Nucleus accumbens (tissue), 56 donors: ENCODE measurements at places on chromosomes 3 and 15.

DNA sequence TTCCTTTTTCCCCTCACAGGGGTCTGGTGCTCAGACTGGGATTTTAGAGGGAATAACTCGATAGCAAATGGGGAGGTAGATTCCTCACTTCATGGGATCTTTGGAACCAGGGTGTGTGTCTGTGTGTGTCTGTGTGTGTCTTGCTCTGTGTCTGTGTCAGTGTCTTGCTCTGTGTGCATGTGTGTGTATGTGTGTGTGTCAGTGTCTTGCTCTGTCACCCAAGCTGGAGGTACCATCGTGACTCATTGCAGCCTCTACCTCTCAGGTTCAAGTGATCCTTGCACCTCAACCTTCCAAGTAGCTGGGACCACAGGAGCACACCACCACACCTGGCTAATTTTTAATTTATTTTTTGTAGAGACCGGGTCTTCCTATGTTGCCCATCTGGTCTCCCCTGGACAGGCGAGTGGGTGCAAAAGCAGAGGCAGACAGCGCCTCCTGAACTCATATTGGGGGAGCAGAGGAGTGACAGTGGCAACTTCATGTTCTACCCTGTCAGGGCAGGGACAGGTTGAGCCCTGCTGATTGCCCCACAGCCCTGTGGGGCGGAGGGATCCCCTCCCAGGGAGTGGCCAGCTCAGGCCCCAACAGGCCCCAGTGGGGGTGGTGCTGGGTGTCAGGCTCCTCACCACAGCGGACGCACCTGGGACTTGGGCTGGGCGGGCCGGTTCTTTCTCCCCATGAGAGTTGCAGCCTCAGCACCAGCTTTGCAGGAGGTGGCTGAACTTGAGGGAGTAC is 10.4 kb upstream of the SEMA4B start:
- no peak for DNase-seq

DNA sequence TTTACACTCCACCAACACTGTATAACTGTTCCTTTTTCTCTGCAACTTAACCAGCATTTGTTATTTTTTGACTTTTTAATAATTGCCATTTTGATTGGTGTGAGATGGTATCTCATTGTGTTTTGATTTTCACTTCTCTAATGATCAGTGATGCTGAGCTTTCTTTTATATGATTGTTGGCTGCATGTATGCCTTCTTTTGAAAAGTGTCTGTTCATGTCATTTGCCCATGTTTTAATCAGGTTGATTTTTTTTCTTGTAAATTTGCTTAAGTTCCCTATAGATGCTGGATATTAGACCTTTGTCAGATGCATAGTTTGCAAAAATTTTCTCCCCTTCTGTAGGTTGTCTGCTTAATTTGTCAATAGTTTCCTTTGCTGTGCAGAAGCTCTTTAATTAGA is 263.0 kb downstream of the MBNL1 start:
- no peak for DNase-seq

- no peak for DNase-seq
Observed at GRCh38 chr3:161414907-161415306, 43.6 kb upstream of the SPTSSB start.

DNA sequence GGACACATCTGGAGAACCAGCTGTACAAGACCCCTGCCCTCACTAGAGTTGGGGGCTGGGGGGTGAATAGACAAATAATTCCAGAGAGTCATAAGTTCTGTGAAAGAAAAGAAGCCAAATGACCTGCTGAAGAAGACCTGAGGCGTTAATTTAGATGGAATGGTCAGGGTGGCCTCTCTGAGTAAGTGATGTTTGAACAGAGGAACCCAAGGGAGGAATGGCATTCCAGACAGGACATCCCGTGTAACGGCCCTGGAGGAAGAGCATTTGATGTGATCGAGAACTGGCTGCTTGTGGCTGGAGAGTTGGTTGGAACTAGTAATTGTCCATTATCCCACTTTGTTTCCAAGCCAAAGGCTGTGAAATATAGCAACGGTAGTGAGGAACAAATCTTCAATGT is 1.7 kb downstream of the NR2C2 start:
- DNase-seq, result no peak

DNA sequence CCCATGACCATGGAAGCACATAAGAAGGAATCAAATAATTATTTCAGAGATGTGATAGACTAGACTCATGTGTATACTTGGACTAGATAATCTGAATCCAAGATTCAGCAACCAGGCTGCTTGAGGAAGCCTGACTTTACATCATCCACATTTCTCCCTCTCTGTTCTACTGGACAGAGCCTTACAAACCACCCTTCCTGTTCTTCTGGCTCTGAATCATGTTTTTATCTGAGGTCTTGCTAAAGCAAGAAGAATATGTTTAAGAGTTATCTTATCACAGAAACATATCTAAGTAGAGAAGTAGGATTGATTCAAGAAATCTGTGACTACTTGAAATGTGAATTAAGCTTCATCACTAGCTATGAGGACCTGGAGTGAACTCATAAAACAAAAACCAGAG is 71.1 kb upstream of the SLC24A5 start:
- DNase-seq, result no peak

GRCh38 chr3:150377601-150378300 is 30.3 kb upstream of the TSC22D2 start:
- no peak for DNase-seq

DNA sequence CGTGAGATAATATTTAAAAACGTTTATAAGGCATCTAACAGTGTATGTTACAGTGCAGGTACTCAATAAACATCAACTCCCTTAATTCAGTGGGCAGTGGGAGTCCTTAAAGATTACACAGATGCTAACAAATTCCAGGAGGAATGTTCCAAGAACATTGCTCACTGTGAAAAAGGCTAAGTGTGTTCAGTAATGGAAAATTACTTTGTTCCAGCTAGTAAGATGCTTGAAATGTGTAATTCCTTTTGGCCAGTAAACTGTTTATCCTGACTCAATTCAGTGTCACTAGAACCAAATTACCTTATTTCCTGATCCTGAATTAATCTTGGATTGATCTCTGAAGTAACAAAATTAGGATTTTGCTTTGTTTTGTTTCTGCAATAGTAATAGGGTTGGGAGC is 54.2 kb upstream of the SEMA6D start:
- DNase-seq, result no peak

DNA sequence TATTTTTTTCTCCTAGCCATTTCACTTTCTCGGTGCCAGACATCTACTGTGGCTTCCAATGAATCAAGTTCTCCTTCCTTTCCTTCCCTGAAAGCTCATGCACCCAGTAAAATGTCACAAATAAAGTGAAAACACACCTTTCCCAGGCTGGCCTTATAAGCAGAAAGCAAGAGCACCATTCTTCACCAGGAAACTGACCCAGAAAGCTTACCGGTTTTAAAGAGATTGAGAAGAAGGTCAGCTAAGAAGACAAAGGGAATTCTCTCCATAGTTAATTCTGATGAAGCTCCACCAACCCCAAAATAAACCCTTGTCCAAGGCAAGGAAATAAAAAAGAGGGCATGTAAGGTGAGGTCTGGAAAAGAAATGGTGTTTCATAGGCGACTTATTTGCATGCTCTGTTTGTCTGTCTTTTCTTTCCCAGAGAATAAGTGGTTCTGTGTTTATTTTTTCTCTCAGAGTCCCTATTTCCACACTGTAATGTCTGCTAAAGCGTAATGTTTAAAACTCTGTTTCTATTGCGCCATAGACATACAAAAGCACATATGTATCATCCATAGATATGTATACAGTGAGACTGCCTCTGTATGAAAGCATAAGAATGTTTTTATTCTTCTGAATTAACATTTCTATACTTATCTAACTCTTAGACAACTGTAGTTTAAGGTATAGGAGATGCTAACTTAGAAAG is 2.8 kb downstream of the LSAMP start:
- no peak for DNase-seq

GRCh38 chr3:57143886-57144459 is 21.2 kb downstream of the IL17RD start:
- no peak for DNase-seq

DNA sequence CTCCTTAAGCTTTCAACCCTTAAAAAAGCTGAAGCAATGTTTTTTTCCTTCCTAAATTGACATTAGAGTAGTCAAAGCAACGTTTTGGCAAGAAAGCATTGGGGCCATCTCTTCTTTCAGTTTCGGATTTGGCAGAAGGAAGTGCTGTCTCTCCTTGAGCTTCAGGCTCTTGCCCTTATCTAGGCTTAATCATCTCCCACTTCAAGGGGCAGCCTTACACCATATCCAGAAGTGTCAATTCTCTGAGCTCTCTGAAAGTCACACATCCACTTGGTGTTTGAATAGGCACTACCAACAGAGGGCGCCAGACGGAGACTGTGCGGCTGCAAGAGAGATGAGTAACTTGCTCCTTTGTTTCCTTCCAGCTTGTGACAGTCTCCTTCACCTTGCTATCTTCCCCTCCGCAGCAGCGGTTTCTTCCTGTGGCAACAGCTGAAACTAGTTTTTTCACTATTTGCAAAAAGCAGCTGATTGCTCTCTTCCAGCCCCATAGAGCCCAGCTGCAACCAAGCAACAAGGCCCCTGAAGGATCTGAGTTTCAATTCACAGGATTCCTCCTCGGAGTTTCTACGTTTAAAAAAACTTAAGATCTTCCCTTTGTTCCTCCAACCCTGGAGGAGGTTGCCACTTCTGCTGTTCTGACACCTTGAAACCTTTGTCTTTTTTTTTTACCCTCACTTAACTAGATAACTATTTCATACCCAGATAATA is 147.0 kb upstream of the SLCO3A1 start:
- DNase-seq, result peak; percentile 68

DNA sequence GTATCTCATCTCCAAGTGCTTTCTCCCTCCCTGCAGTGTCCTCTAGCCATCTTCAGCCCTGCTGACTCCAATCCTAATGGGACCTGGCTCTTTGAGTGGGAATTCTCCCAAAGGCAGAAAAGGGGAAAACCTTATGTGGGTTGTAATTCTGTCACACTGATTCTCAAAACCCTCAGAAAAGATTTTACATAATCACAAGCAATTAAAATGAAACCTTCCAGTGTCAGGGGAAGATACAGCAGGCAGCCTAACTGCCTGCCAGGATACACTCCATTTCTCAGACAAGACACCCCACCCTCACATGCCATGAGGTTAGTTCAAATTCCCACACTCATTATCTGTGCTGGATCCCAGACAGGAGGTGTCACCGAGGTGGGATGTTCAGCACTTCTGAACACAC is 121.4 kb downstream of the RFTN1 start:
- no peak for DNase-seq

GRCh38 chr3:17969985-17970568 is 227.6 kb upstream of the TBC1D5 start:
- no peak for DNase-seq

- no peak for DNase-seq
Observed at GRCh38 chr15:52178765-52179164, 12.4 kb downstream of the GNB5 start.

- no peak for DNase-seq
Observed at GRCh38 chr15:40114218-40114617, 5.5 kb upstream of the BMF start.
